ENCODE measurements at places on chromosomes 4 and X.

GRCh38 chr4:11628093-11628725 lies 199.5 kb upstream of the HS3ST1 start:
- DNase-seq = no peak

GRCh38 chr4:134201216-134202161 lies at the start of gene PABPC4L:
TSS of gene PABPC4L (minus strand) at chr4:134201789. CDS start at chr4:134201019, 770 bp downstream.
- peak; percentile 69 for DNase-seq

- DNase-seq = no peak
Measured at GRCh38 chr4:12712648-12713339, 771.3 kb downstream of the RAB28 start.

DNA sequence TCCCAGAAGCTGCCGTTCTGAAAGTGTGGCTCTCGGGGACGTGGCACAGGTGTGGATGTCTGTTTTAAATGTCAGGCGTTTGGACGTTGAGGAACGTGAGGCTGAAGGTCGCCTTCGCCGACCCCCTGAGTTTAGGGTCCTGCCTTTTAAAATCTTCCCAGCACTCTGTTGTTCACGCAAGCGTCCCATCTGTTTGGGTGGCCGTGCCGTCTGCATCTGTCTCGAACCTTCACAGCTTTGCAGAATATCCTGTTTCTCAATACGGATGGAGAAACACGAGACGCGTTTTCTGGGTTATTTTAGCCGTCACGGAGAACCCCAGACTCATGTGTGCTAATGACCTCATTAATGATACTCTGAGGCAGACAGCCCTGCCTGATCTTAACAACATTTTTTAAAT lies 31.5 kb downstream of the SHOX start:
- DNase-seq = peak; percentile 28

DNA sequence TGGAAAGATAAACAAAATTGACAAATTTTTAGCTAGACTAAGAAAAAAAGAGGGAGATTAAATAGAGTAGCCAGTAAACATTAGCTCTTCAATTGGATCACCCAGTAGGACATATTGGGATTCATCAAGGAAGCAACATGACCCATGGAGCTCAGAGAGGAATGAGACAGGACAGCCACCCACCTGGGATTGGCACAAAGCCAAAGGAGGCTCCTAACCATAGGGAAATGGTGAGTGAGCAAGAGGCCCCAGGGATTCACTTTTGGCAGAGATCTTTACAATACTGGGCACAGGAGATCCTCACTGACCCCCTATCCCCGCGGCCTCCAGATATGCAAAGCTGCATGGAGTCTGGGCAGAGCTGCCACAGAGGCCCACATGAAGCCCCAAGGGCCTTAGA lies 34.8 kb upstream of the CXCL6 start:
- no peak for DNase-seq

- peak; percentile 71 for DNase-seq
Measured at GRCh38 chrX:67545893-67546495, 2.2 kb downstream of the AR start.

- DNase-seq = no peak
Measured at GRCh38 chrX:45751156-45751555, 550.5 kb upstream of the DIPK2B start.

DNA sequence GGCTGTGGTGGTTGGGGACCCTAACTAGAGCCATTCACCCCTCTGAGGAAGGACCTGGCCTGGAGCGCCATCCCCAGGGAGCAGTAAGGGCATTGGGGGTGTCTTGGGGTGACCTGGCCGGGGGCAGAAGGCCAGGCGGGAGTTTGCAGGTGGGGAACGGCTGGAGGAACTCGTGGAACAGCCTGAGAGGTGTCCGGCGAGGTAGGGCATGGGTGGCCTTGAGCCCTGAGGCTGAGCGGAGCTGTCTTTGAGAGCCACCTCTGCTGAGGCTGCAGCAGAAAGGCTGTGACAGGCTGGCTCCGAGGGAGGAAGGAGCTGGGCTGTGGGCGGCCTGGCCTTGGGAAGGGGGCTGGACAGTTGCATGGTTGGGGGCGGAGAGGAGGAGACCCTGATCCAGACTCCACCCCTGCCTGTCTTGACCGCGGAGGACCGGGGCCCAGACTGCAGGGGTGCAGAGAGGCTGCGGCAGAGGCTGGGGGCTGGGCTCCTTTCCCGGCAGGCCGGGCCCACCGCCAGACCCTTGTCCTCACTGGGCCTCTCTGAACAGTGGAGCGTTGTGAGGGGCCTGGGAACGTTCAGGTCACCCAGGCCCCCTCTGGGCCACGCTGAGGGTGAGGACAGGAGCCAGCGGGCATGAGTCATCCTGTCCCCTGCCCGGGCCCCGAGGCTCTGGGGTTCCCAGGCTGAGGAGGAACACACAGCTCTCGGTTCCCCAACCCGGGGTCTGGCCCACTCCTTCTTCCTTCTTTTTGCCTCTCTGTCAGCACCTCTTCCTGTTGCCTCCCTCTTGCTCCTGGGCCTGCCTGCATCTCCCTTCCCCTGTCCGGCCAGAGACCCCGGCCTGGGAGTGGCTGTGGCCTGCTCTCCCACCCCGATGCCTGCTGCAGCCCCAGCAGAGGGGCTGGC lies 8.1 kb downstream of the SH3BP2 start:
- DNase-seq = peak; percentile 91

DNA sequence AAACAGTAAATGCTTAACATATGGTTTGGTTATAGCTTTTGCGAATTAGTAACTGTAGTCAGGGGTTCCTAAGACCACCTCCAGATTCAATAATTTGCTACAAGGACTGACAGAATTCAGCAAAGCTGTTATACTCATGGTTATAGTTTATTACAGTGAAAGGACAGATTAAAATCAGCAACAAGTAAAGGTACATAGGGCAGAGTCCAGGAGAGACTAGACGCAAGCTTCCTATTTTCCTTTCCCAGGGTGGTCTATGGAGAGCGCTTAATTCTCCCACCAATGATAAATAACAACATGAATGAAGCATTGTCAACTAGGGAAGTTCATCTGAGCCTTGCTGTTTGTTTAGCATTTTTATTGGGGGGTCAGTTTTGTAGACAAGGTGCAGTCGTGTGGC lies 5.9 kb downstream of the NSUN7 start:
- DNase-seq = no peak

- no peak for DNase-seq
Measured at GRCh38 chr4:110514889-110515479, 39.0 kb downstream of the ENPEP start.

- no peak for DNase-seq
Measured at GRCh38 chr4:48909697-48910096, 3.1 kb upstream of the OCIAD2 start.

- no peak for DNase-seq
Measured at GRCh38 chrX:42128587-42128986, 205.2 kb upstream of the CASK start.

DNA sequence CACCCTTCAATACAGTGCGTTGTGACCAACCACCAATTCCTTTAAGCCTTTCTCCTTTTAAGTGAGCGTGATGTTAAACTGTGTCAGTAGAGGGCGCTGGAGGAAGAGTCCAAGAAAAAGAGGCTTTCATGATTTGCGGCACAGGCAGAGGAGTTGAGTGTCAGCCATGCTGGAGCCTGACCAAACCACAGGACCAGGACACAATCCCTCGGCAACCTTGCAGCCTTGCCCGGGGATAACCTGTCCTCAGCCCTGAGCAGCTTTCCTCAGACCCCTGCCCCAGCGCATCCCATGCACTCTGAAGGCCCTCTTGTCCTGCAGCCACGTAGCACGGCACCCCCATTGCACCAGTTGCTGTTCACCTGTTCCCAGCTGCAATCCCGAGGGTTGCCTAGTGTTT lies 53.5 kb upstream of the SMIM31 start:
- DNase-seq = no peak

DNA sequence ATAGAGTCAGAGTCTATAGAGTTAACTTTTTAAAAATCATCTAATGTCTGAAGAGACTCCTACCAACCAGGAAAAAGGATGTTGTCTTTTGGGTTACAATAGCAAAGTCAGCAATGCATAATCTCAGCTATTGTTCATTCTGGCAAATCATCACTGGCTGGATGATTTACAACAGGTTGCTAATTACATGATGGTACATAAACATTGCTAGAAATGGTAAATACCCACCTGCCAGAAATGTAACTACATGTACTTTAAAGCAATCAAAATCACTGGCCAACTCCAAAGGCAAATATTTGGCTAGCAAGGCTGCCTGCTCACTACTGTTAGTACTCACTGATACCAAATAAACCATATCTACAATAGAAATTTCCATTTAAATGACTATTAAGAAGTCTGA lies 91.1 kb downstream of the PPP3CA start:
- DNase-seq = no peak

DNA sequence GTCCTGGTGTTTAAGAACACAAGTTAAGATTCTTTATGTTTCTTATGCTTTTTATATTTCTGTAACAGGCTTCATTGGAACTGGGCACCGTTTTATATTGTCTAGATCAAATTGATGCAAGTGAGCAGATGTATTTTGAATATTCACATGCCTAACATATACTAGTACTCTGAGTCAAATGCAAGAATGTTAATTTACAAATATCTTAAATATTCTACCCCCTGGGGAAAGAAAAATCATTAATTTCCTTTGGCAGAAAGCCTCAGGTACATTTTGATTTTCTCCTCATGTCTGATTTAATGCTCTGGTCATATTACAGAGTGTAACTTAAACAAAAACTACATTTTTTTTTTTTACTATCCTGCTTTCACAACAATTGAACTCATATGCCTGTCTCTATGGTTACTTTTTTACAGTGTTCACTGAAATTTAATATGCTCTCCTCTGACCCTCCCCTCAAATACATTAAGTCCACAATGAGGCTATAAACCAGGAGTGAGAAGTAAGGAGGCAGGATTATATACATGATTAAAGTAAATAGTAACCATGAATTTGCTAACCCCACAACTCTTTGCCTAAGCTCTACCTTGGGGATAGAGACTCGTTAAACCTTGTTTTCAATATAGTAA lies 2.4 kb upstream of the NSUN7 start:
- DNase-seq = no peak

DNA sequence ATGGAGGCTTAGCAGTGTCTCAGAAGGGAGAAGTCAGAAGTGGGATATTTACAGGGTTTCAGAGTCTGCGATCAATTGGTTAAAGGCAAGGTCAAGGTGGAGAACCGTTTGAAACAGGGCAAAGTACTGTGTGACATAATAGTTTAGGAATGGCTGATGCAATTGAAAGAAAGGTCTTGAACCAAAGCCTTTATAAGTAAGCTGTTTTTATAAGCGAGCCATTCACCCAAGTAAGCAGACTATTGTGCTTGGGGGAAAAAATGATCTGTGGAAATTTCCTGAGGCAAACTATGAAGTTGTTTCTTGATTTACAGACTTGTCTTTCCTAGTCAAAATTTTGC lies 327.3 kb downstream of the CAMK2D start:
- DNase-seq = no peak

- DNase-seq = no peak
Measured at GRCh38 chrX:118945921-118946320, 28.5 kb upstream of the LONRF3 start.

GRCh38 chrX:2589186-2590020 lies 88.6 kb upstream of the DHRSX start:
- DNase-seq = no peak

DNA sequence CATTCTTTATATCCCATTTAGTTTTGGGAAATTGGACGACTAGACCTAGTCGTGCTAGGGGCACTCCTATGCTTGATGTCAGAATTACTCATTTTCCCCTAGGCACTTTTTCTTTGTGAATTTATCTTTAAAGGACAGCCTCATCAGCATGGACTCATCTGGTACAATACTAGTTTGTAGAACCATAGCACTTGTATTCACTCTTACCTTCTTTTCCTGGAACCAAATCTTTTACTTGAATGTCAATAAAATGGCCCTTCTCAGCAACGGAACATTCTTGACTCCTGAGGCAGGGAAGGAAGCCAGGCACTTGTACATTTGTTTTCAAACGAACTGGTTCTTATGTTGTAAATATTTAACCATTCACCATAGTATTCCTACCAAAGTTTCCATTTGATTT lies 187.1 kb downstream of the SHROOM3 start:
- DNase-seq = no peak

DNA sequence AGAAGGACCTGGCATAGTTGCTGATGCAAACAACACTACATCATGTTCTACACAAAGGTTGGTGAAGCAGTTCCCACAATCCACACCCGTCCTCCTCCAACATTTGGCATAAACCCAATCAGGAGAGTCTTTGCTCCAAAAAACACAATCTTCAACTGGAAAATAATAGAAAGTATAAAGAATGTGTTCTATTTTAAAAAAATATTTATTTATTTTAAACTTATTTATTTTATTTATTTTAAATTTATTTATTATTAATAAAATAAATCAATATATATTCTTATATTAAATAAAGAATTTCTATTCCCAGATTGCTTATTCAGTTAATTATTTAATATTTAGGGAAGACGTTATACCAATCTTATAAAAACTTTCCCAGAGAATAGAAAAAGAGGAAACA lies 1753.7 kb upstream of the AGA start:
- DNase-seq = no peak

DNA sequence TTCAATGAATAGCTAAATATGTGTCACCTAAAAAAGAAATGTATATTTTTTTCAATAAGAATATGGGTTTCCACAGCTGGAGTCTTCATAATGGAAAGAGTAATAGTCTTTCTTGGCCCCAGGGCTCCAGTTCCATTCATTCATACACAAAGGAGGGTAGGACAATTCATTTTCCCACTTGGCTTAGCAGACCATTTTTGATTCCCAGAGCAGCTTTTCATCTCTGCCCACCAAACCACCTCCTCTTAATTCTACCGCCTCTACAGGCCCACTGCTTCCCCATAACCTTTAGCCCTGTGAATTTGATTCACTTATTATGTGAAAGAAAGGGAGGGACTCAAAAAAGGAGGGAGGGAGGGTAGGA lies 129.9 kb upstream of the PAK3 start:
- DNase-seq = no peak

DNA sequence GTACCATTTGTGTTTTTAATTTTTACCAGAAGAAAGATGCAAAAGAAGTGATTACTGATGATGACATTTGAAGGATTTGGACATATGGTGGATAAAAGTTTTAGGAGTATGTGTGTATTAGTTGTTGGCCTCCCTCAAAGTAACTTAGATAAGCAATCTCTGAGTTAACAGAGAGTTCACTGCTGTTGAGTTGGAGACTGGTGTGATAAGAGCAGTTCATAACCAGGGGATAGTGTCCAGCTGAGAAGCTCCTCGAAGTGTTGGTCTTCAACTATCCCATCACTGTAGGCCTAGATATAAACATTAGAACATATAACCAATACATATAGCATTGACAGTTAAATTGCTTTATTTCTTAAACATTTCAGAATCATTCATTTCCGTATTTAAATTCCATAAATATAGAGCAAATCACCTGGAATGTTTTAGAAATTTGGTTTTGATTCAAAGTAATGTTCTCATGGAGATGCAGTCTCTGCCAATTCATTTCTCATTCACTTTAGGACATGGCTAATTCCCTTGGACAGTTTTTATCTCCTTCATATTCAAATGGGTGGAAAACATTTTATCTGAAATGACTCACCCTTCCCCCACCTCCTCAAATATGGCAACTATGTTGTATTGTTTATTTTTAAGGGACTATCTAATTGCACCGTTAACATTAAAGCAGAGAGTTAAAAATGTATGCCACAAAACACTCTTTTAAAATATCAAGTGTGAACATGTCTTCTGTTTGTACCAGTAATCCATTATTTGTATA lies 136.8 kb upstream of the SLC4A4 start:
- DNase-seq = no peak
